Effector memory CD8-positive, alpha-beta T cell (primary cell): ENCODE measurements at places on chromosomes 5 and 9.

DNA sequence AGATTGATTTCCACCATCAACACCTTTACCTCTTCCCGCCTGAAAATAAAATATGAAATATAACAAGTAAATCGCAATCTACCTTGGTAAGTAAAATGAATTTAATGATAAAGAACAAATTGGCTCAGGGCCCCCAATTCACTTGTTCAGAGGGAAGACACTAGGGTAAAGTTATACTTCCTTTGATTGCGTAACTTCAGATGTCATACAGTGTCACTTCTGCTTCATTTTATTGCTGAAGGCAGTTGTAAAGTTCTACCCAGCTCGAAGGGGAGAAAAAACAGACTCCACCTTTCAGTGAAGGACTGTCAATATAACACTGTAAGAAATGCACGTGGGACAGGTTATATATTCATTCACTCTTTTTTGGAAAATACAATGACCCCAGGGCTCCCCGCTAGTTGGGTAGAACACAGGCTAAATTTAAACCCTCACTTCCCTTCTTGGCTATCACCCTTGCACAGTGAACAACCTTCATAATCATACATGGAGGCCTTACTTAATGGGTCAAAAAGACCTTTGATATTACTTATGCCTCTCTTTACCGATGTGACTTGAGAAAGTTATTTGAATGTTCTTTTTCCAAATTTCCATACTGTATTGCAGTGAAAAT, 848.8 kb downstream of the MAT2B start:
- H3K27ac ChIP-seq, result no peak overlapping the region
- H3K27me3 ChIP-seq, result no peaks in the 10 kb centered on the region
- no peaks in the 10 kb centered on the region for H3K36me3 ChIP-seq
- DNase-seq, result no peak

- H3K27me3 ChIP-seq, result peaks cover 6% of the 10 kb centered on the region
- H3K27ac ChIP-seq, result no peak overlapping the region
- H3K36me3 ChIP-seq, result no peaks in the 10 kb centered on the region
- H3K4me3 ChIP-seq, result no peak overlapping the region
These were observed 200.3 kb downstream of the C9orf152 start for GRCh38 chr9:110007477-110008270.

- H3K4me1 ChIP-seq, result peaks cover 10% of the 10 kb centered on the region
- no peak overlapping the region for H3K4me3 ChIP-seq
- no peaks in the 10 kb centered on the region for H3K36me3 ChIP-seq
- peaks cover 70% of the 10 kb centered on the region for H3K27me3 ChIP-seq
- H3K27ac ChIP-seq, result no peak overlapping the region
- DNase-seq, result peak; percentile 59
These were observed 16.7 kb upstream of the HSD17B4 start for GRCh38 chr5:119435436-119436132.

- no peak overlapping the region for H3K4me3 ChIP-seq
- no peak overlapping the region for H3K27ac ChIP-seq
- peaks cover 5% of the 10 kb centered on the region for H3K4me1 ChIP-seq
- no peak for DNase-seq
These were observed 6.2 kb upstream of the SPINK4 start for GRCh38 chr9:33233626-33234342.

GRCh38 chr5:17359451-17360011, 138.5 kb upstream of the TAF11L2 start:
- no peak overlapping the region for H3K4me3 ChIP-seq
- DNase-seq, result no peak
- no peaks in the 10 kb centered on the region for H3K27me3 ChIP-seq
- no peak overlapping the region for H3K27ac ChIP-seq
- no peaks in the 10 kb centered on the region for H3K4me1 ChIP-seq

DNA sequence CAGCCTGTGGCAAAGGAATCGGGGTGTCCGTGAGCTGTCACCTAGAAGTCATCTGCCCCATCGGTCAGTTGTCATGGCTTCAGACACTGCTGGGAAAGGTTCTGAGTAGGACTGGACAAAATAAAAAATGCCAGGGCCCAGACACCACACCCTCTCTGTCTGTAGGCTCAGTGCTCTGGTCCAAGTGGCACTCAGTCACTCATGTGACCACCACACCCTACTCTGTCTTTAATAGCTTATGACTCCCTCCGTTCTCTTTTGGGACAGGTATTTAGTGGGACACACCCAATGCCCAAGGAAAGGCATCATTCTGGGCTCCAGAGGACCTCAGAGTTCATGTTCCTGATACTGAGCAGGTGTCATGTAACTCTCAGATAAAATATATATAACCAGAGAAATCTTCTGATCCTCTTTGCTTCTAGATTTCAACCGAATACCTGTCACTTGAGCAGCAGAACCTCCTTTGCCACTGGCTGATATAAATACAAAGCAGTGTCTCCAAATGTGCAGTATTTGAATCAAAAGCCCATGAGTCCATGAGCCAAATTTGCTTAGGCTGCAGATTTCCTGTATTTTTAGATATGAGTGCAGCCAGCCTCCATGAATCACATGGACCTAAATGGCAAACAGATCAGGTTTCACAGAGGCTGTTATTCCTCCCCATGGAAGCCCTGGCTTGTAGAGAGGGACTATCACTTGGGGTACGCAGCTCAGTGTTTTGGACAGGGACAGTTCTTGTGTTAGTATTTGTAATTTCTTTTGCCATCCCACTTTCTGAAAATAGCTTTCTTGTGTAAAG, 272.0 kb downstream of the ARHGAP26 start:
- no peaks in the 10 kb centered on the region for H3K27me3 ChIP-seq
- H3K36me3 ChIP-seq, result peaks cover 46% of the 10 kb centered on the region
- DNase-seq, result no peak
- H3K4me3 ChIP-seq, result no peak overlapping the region
- no peak overlapping the region for H3K27ac ChIP-seq

DNA sequence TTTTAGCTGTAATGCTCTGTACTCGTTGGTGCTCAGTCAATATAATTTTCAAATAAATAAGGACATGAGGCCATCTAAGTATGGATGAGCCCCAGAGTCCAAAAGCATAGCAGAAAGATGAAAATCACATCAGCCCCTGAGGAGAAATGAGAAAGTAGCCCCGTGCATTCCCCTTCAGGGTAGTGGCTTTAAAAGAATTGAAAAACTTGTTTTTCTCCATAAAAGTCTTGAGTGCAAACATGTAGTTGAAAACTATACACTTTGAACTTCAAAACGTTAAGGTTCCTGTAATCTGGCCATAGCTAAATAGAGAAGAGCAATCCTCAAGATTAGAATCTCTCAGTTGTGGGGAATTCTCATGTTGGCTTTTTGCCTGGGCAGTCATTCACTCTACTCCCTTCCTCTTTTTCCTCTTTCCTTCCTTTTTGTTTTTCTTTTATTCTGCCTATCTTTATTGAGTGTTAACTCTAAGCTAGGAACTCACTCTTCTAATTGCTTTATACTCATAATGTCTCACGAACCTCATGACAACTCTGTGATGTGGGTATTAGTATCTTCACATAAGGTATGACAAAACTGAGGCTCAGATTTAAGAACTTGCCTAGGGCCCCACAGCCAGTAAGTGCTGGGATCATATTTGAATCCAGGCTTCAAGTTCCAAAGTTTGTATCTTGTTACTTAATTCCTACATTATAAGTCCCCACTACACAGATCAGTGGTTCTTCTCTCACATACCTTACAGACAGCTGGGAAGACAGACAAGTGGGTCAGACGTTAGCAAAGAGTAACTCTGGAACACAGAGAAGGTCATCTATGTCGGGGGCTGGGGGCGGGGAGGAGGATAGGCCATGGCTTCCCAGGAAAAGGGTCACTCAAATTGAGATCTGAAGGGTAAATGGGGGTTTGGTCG, 46.4 kb upstream of the ABCA1 start:
- H3K4me1 ChIP-seq, result peaks cover 3% of the 10 kb centered on the region
- no peak overlapping the region for H3K27ac ChIP-seq
- no peak for DNase-seq

- no peak overlapping the region for H3K4me3 ChIP-seq
- peaks cover 5% of the 10 kb centered on the region for H3K4me1 ChIP-seq
- H3K36me3 ChIP-seq, result peaks cover 8% of the 10 kb centered on the region
- no peak overlapping the region for H3K27ac ChIP-seq
These were observed 32.5 kb downstream of the C9orf152 start for GRCh38 chr9:110175275-110175968.

DNA sequence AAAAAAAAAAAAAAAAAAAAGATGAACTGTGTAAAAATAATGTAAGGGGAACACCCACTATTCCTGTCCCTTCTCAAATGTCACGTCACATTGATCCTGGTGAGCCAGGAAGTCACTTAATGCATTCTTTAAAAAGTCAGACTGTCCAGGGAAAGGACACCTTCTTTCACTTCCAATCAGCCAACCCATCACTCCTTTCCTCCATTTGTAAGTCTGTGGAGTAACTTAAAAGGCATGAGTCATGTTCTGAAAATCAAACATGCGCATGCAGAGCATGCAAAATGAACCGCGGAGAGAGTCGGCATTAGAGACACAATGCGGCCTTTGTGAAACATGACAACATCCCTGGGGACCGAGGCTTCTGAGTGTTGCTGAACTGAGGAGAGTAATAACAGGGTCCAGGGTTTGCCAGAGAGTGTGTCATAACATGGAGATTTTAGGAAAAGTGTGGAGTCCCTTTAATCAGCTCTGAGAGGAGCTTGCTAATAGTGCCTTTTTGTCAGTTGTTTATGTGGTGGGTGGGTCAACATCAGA, 77.6 kb upstream of the SEMA6A start:
- H3K27me3 ChIP-seq, result peaks cover 10% of the 10 kb centered on the region
- peaks cover 3% of the 10 kb centered on the region for H3K36me3 ChIP-seq
- DNase-seq, result no peak
- no peak overlapping the region for H3K4me3 ChIP-seq

GRCh38 chr5:68224509-68225187, 9.1 kb downstream of the PIK3R1 start:
- peaks cover 82% of the 10 kb centered on the region for H3K4me1 ChIP-seq
- no peak for DNase-seq
- H3K4me3 ChIP-seq, result no peak overlapping the region

DNA sequence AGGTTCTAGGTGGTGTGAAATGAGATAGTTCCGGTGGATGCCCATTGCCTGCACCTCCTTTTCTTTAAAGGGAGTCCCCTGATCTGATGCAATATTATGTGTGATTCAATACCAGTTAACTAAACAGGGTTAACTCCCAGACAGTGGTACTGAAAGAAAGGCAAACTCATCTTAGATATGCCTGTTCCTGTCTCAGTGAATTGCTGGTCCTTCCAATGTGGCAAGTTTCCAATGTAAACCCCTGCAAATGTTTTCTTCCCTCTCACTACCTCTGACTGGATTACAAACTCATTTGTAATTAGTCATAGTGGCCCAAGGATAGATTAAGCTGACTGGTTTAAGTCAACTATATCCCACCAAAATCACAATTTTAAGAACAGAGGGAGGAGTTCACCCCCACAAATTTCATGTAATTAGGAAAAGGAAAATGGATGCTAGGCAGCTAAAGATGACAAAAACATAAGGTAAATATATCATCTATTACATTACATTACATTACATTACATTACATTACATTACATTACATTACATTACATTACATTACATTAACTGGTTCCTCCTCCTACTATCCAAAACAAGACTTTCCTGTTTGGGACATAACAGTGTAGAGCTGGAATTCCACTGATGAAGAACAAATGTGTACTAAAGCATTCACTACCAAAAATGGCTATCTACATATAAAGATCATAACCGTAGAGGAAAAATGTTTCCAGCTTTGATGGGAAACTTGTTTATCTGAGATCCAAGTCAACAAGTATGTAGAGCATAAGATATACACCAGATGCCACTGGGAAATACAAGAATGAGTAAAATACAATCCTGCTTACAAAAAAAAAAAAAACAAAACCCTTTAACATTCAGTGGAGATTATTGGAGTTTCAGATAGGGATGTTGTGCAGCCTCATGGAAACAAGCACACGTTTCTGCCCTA, 121.5 kb upstream of the SNX2 start:
- no peaks in the 10 kb centered on the region for H3K27me3 ChIP-seq
- no peak overlapping the region for H3K27ac ChIP-seq
- no peak for DNase-seq
- no peaks in the 10 kb centered on the region for H3K36me3 ChIP-seq
- no peak overlapping the region for H3K4me3 ChIP-seq

DNA sequence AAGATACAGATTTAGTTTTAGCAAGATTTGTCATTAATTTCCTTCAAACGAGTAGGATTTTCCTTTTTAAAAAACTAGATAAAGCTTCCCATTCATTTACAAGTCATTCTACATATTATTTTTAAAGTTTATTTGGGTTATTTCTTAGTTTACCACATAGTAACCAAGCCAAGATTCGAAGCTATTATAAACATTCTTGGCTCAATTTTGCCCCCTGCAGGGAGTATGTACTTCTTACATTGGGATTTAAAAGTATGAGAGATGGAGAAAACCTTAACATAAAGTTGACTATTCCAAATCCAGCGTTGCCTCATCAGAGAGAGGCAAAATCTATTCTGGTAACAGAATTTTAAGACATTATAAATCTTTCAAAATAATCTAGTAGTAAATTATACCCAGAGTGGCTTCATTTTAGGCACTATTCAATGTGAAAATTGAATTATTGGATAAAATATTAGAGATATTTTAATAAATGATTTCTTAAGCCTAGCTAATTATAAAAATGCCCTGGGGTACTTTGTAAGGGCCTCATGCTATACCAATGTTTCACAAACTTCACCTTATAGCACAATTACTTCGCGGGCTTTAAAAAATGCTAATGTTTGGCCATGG, 39.1 kb downstream of the FBN2 start:
- H3K27ac ChIP-seq, result no peak overlapping the region
- H3K4me3 ChIP-seq, result no peak overlapping the region
- no peaks in the 10 kb centered on the region for H3K36me3 ChIP-seq
- H3K27me3 ChIP-seq, result no peaks in the 10 kb centered on the region

DNA sequence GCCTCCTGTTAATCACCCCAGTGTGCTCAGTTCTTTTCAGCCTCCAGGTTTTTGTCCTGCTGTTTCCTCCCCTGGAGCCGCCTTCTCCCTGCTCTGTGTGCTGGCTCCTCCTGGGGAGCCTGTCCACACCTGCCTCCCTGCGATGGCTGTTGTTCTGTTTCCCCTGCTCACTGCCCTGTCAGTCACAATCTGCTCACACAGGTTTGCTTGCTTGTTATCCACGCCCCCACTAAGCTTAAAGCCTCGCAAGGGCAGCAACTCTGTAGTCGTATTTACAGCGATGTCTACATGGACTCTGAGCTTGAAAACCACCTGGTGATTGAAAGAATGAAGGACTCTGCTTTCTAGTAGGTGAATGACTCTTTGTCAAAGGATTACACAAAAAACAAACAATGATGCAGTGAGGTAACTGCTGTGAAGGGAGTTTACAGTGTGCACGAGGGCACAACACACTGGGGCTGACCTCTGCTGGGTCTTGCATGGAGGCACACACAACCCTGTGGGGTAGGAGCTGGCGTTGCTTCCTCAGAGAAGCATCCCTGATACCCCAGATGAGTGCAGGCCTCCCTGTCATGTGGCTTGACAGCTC, 39.6 kb upstream of the TEX48 start:
- peaks cover 33% of the 10 kb centered on the region for H3K4me1 ChIP-seq
- DNase-seq, result no peak

GRCh38 chr5:106241409-106241808, 1429.3 kb downstream of the EFNA5 start:
- no peak overlapping the region for H3K4me3 ChIP-seq
- no peak for DNase-seq
- H3K27me3 ChIP-seq, result no peaks in the 10 kb centered on the region

- no peak for DNase-seq
- no peak overlapping the region for H3K4me3 ChIP-seq
- no peaks in the 10 kb centered on the region for H3K4me1 ChIP-seq
- peaks cover 4% of the 10 kb centered on the region for H3K36me3 ChIP-seq
- H3K27me3 ChIP-seq, result peaks cover 22% of the 10 kb centered on the region
These were observed 3.6 kb downstream of the IL5 start for GRCh38 chr5:132539716-132540115.
